ENCODE measurements at places on chromosomes 7 and 10. TPM values are rescaled to one million over a fixed set of nuclear protein-coding genes. Genes with fewer than 3 reads are reported as not detected.
A peak's percentile ranks its signal among the peaks of the same experiment; 100 is the strongest.

Gene METTL27
- 3.3 TPM for total RNA-seq

Gene ASB10
- not detected for total RNA-seq

GRCh38 chr7:141586878-141587277 is 35.7 kb downstream of the AGK start:
- no peak for DNase-seq

- DNase-seq, result no peak
Measured at GRCh38 chr10:7206412-7207100, 204.3 kb downstream of the SFMBT2 start.

- DNase-seq, result no peak
Measured at GRCh38 chr10:65940105-65940504, 985.7 kb upstream of the LRRTM3 start.

DNA sequence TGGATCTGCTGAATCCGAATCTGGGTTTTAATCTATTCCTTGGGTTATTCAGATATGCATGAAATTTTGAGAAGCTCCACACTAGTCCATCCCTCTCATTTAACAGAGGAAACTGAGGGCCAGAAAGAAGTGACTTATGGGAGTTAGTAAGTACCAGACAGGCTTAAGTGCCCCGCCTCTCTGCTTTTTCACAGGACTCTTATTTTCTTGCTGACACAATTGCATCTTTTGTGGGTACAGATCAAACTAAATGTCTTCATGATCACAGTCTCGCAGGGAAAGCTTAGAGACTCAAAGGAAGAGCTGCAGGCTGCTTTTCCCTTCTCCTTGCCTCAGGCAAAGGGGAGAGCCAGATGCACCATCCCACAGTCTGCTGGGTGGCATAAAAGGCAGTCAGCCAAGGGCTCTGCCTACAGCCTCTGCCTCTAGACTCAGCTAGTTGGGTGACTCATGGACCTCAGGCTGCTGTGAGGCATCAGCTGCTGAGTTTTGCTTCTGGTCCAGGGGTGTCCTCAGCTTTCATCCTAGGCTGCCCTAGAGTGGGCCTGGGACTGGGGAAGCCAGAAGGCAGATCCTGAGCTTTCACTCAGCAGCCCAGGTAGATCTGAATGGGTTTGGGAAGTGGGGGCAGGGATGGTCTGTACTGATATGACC is 11.6 kb downstream of the GOLGA7B start:
- no peak for DNase-seq

- peak; percentile 37 for DNase-seq
Measured at GRCh38 chr10:100653957-100654781, 91.2 kb upstream of the PAX2 start.

DNA sequence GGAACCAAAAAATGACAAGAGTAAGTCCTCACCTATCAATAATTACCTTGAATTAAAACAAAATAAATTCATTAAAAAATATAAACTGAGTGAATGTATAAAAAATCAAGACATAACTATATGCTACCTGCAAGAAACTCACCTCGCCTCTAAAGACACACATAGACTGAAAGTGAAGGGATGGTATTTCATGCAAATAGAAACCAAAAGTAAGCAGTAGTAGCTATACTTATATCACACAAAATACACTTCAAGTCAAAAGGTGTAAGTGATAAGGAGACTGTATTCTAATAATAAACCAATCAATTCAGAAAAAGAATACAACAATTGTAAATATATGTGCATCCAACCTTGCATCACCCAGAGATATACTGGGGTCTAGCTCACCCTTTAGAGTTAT is 332.6 kb downstream of the SH2D4B start:
- DNase-seq, result no peak

DNA sequence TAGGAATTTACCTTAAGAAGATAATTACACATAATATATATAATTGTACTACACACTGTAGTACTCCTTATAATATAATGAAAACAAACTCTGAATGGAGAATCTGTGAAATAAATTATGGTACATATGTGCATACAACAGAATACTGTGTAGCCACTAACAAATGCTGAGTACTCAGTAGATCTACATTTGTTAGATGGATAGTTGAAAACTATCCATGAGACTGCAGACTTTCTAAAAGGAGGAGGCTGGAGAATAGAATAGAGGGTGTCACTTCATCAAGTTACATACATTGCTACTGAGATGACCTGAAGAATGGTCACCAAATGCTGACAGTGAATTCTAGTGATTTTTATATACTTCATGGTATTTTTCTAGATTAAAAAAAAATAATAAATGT is 68.7 kb upstream of the OGDHL start:
- no peak for DNase-seq

DNA sequence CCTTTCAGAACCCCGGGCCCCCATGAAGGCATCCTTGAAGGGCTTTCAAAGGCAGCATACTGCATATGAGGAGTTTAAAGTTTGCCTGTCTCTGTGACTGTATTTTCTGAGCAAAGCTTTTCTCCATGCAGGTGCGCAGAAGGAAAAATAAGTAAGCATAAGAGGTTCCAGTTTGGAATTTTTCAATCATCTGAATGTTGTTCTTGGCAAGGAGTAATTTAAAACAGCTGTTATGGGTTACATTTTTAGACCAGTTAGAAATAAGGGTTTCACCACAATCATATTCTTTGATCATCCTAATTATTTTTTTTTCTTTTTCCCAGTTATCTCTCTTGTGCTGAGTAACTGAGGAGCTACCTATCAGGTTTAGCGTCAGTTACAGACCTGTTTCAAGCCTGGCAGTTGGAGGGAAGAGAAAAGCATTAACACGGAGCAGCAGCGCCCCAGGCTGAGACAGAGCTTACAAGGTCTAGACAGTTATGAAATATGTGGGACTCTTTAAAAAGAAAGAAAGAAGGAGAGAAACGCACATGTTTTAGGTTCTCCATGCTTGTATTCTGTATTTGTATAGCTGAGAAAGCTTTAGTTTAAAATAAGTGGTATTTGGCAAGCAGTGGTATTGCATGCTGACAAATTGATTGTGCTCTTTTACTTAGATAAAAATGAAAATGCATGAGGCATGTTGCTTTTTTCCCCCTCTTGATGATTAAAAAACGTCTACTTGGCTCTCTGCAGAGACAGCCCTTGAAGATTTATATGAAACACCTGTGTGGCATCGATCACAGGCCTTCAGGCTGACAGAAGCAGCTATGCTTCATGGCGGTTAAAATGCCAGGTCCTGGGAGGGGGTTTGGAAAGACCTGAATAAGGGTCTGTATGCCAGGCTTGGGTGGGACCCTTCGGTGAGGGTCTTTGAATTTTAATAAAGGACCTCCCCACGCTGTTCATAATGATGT is 157.6 kb downstream of the GRK5 start:
- DNase-seq, result no peak

DNA sequence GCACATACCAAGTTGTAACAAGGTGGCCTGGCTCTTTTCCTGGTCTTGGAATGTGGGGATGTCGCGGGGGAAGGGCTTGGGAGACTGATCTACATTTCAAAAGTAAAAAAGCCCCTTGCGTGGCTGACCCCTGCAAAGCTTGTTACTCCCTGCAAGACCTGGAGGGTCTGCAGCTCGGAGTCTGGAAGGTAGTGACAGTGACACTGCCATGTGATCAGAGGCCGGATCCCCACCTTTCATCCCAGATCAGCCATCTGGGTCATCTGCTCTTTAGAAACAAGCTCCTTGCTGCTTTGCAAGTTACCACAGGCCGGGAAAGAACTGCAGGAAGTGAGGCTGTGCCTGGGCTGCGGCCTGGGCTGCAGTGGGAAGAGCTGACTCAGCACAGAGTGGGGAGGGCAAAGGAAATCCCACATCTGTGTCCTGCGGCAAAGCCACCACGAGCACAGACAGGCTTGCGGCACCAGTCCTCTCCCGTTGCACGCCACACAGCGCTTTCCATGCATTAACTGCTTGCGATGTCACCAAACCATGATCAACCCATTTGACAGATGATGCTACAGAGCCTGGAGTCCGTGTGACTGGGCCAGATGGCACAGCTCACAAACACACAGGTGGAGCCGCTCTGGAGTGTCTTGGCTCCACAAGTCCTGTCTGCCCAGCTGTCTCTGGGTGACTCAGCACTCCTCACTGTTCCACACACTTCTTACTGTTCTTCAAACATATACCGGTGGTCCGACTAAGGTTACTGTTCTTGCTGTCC is 97.7 kb downstream of the SH3PXD2A start:
- peak; percentile 49 for DNase-seq
